ENCODE measurements at places on chromosomes 3 and 15. TPM values are rescaled to one million over a fixed set of nuclear protein-coding genes. Genes with fewer than 3 reads are reported as not detected.

DNA sequence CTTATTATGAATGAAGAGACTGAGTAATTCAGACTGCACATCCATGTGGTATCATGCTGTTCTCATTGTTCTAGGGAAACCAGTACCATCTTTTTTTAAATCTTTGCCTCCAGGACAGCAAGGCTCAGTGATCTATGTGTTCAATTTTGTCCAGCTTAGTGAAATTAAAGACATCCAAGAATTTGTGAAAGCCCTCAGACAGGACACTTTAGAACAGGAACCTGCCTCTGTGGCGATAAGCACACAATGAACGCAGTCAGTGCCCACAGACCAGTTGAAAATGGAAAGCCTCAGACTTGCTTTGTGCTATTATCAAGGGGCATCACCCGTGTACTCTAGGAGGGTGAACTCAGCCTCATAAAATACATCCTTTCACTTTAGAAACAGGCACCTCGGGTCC, 20.1 kb downstream of the EID1 start:
- DNase-seq: no peak

- DNase-seq: no peak
Measured at GRCh38 chr3:19148768-19149091, 420 bp downstream of the KCNH8 start.

GRCh38 chr15:94670438-94671034, 439.2 kb downstream of the MCTP2 start:
- no peak for DNase-seq

- DNase-seq: no peak
Measured at GRCh38 chr3:23389686-23390085, 186.6 kb downstream of the UBE2E2 start.

The LINGO1 gene
- polyA plus RNA-seq: not detected

DNA sequence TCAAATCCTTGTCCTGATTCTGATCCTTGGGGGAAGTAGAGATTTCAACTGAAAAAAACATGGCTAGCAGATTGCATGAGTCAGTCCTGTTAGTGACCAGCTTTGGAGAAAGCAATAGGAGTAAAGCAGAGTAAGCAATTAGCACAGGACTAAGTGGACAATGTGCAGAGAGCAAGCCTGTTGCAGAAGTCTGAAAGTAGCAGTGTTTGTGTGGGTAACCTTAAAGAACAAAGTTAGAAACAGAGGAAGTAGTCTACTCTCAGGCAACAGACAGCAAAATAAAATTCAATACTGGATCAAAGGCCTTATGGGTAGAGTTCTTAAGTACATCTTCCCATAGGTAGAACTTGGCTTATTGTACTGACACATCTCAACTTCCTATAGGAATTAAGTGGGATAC, 916.8 kb downstream of the CADM2 start:
- no peak for DNase-seq

The SHC4 gene
- polyA plus RNA-seq: not detected

Data from CD14-positive monocyte (primary cell).